Esophagus squamous epithelium (tissue), 5 donors: ENCODE measurements at places on chromosomes 2 and 18.

DNA sequence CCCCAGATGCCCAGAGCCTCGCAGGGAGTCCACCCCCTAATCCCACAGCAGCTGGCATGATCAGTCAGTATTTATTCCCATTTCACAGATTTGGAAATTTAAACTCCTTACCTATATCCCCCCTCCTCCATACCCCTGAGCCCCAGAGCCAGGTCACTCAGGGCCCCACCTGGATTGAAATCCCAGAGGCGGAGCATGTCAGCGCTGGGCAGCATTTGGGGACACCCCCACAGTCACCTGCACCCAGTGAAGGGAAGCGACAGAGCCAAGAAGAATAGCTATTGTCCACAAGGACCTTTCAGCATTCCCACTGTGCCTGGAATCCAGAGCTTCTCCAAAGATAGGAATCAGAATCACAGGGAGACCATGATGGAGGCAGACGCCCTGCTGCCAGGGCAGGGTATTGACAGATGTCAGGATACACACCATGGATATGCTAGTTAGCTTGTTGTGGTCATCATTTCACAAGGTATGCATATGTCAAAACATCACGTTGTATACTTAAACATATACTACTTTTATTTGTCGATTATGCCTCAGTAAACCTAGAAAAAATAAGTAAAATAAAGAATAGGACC lies 968 bp upstream of the ASTL start:
- DNase-seq, result no peak

GRCh38 chr18:21364471-21364870 lies 122.4 kb downstream of the GREB1L start:
- no peak for DNase-seq

DNA sequence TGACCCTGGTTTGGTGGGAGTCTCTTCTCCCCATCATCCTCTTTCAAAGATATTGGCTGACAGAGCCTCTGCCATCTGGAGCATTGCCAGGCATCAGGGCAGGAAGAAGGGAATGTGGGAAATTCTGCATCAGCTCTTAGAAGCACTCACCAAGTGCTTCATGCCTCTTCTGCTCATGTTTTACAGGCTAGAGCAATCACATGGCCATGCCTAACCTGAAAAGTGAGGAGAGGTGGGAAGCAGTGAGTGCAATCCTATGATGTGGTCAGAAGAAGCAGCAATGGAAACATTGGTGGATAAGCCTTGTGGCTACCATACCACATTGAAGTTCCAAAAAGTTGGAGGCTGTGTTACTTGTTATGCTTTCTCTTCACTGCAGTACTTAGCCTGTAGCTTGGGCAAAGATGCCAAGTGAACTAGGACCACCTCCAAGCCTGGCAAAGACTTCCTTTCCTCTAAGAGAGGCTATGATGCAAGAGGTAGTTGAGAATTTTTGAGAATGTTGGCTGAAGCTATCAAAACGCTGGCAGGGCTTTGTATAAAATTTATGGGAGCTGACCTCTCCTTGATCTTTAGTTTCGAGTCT lies 64.1 kb downstream of the BCL2L11 start:
- DNase-seq, result no peak

DNA sequence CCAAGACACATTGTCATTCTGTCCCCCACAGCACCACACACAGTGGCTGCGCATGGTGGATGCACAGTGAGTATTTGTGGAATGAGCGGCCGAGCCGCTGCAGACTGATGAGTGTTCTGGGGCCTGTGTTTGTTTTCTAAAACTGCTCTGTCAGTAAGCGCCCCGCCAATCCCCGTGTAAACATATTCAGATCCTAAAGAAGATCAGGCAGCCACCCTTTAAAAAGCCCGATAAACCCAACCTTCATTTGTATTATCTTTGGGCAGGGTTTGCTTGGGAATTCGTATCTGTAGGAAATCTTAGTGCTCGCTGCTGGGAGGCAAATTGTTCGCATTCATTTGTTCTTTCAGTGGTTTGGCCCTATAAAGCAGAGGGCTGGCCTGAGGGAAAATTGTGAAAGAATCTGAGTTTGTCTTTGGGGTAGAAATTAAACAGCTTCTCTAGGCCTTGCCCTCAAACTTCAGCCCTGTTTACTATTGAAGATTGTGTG lies 68.6 kb downstream of the TGOLN2 start:
- no peak for DNase-seq

DNA sequence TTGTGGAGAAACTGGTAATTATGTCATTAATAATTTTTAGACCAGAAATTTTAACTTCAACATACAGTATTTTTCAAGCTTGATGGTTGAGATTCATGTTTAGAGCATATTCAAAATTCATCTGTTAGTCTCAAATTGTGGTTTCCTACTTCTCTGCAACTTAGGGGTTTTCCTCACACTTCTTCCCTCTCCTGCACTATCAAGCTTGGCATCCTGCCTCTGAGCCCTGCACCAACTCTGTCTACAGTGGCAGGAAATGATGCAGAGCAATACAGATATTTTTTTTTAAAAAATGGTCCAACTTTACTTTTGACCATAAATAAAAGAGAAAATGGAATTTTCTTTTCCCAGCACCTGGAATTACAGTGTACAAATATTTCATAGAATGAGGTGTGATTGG lies 247.3 kb downstream of the NUP35 start:
- no peak for DNase-seq

GRCh38 chr2:187079901-187080300 lies 230.9 kb upstream of the ZSWIM2 start:
- no peak for DNase-seq

DNA sequence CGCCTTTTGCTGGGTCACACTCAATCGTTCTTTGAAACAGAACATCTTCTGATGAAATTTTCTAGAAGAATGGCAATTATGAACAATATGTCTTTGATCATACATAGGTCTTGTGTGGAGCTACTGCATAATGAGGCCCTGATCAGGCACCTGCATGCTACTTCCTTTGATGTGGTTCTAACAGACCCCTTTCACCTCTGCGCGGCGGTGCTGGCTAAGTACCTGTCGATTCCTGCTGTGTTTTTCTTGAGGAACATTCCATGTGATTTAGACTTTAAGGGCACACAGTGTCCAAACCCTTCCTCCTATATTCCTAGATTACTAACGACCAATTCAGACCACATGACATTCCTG lies 532 bp downstream of the UGT1A5 start:
- no peak for DNase-seq

- no peak for DNase-seq
These were observed 64.0 kb upstream of the CTDP1 start for GRCh38 chr18:79615586-79615985.

GRCh38 chr18:33875029-33875565 lies 297.1 kb downstream of the ASXL3 start:
- no peak for DNase-seq

DNA sequence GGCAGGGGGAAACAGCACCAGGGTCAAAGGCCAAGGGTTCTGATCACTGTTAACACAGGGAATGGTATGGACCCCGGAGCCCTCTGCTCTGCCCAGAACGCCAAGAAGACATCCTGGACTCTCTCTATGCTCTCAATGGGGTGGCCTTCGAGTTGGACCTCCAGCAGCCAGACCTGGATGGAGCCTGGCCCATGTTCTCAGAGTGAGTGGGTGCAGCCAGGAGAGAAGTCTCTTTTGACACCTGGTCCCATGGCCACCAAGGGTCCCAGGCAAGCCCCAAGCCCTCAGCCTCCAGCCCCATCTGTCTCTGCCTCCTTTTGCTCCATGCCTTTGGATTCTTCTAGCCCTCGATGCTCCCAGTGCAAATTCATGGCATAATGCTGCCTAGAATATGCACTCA lies 4.1 kb downstream of the RUFY4 start:
- no peak for DNase-seq

DNA sequence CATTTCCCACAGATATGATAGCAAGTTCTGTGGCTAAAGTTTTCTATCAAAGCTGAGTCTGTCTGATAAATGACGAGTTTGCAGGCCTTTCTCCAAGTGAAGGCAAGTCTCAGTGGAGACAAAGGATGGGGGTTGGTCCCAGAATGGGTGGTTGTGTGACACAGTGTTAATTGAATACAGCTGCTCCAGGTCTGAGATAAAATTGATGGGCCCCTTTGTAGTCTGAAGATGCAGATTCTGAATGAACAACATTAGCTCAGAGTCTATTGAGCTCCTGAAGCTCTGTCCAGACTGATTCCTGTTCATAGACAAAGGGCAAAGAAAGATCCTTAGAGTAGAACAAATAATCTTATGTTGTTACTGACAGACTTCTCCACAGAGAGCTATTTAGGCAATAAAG lies 296.9 kb upstream of the CYRIA start:
- no peak for DNase-seq

DNA sequence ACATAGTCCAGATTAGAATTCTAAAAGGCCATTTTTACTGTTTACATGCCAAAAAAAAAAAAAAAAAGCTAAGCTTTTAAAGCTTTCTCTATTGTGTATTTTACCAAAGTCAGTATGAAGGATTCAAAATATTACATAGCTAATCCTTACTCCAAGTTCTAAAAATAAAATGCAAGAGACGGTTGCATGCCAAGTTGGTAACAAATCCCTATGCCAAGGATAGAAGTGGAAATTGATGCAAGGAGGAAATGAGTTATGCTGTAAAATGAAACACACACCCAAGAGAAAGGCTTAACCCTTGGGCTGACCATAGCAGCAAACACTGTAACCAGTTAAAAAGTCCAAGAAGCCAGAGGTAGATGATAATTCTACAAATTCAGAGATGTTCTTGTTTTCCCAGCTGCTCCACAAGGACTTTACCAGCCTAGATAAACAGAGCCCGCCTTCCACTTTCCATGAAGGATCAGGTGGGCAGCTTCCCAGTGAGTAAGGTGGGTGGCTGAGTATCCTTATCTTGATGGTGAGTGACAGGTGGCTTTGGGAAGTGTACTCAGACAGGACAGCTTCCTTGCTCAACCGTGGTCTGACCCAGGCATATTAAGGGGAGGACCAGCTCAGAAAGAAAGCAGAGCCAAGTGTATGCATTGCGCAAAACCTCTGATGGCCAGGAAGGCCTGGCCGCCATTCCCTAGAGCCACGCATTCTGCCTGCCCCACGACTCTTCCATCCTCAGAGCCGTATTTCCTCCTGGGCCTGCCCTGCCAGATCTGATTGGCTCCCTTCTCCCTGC lies 34.4 kb downstream of the ATP8B1 start:
- DNase-seq, result no peak

DNA sequence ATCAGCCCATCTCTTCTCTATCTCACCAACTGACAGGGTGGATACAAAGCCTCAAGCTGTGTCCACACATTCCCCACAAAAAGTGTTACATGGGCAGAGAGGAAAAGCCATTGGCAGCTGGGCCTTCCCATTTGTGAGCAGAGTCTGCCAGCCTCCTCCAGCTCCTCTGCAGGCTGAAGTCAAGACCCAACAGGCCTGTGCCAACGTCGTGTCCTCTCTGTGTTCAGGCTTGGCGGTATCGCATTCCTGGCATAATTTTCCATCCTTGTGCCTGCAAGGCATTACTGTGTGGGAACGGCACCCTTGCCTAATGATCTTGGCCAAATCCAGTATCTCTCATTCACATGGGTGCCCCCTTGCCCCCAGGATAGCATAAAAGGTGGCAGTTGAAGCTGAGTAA lies 41.5 kb upstream of the APCDD1 start:
- no peak for DNase-seq

DNA sequence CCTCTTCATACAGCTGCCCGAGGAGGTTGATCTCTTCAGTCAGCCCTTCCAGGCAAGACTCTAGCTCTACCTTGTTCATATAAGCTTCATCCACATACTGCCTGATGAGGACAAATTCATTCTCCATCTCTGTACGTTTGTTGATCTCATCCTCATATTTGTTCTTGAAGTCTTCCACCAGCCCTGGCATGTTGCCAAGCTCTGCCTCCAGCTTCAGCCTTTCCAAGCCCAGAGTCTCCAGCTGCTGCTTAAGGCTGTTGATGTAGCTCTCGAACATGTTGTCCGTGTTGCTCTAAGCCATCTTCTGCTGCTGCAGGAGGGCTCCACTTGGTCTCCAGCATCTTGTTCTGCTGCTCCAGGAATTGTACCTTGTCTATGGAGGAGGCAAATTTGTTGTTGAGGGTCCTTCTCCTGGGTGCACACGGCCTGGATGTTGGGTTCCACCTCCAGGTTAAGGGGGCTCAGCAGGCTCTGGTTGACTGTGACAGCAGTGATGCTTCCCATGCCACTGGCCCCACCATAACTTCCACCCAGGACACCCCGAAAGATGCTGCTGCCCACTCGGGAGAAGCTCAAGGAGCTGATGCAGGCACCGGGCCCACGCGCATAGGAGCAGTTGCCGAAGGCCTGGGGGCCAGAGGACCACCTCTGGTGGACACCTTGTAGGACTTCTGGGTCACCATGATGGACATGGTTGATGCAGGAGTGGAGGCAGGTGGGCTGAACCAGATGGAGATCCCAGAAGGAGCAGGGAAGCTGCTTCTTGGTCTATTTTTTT lies 30.3 kb downstream of the ICA1L start:
- DNase-seq, result no peak

DNA sequence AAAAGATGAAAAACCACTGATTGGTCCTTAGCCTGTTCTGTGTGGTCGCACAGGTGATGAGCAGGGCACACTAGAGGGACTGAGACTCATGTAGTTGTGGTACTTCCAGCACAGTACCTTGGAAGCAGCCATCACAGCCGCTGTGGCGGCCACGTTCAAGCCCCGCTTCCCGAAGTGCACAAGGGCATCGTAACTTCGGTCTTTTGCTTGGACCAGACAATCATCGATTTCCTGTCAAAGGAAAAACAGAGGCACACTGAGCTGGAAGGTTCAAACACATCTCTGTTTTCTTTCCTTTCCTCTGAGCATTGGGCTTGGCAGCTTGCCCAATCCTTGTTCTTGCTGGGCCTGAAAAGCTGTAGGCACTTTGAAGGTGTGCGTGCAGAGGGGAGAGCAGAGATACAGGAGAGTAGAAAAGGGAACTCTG lies 52.6 kb downstream of the MRPL35 start:
- no peak for DNase-seq

- DNase-seq, result no peak
These were observed 14.8 kb downstream of the TRABD2A start for GRCh38 chr2:84866122-84866521.

DNA sequence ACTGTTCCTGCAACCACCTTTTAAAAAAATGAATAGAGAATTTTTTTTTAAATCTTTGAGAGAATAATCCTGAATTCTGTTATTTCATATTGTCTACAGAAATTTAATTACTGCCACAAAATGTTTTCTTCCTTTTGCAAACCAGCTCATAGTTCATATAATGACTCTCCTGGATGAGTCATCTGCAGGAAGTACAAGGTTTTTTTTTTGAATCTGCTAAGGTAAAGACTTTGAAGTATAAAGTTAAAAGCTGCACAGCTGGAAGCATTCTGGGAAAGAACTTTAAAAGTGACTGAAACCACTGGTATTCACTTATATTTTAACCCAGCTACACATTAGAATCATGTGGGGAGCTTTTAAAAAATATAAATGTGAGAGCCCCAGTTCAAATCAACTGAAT lies 25.4 kb downstream of the SESTD1 start:
- DNase-seq, result no peak

DNA sequence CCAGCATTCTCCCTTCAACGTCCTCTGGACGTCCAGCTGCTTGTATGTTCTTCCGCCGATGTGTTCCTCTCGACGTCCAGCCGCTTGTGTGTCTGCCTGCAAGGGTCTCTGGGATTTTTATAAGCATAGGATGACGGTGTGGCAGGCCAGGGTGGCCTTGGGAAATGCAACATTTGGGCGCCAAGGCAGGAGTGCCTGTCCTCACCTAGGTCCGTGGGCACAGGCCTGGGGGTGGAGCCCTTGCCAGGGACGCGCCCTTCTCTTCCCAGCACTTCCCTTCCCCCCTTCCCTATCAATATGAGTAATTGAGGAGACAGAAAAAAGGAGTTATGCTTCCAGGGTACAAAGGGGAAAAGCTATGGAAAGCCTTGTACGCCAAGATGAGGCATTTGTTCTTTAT lies 6.4 kb downstream of the NLRC4 start:
- DNase-seq, result no peak
